ENCODE measurements at places on chromosomes 7 and 10.

GRCh38 chr7:130966246-130967009 is 232.4 kb upstream of the KLF14 start:
- no peak for DNase-seq

- no peak for DNase-seq
These were observed 662 bp downstream of the DNAJC2 start for GRCh38 chr7:103343758-103344452.

GRCh38 chr7:54394834-54395233 is 147.3 kb upstream of the VSTM2A start:
- DNase-seq: no peak

GRCh38 chr10:59464483-59464882 is 102.1 kb upstream of the FAM13C start:
- no peak for DNase-seq

GRCh38 chr7:55120501-55121198 is 101.8 kb downstream of the EGFR start:
- DNase-seq: no peak

- DNase-seq: no peak
These were observed 282.5 kb downstream of the GALNT17 start for GRCh38 chr7:71414490-71414889.

- DNase-seq: no peak
These were observed 11.2 kb upstream of the PRDX3 start for GRCh38 chr10:119189811-119190282.

DNA sequence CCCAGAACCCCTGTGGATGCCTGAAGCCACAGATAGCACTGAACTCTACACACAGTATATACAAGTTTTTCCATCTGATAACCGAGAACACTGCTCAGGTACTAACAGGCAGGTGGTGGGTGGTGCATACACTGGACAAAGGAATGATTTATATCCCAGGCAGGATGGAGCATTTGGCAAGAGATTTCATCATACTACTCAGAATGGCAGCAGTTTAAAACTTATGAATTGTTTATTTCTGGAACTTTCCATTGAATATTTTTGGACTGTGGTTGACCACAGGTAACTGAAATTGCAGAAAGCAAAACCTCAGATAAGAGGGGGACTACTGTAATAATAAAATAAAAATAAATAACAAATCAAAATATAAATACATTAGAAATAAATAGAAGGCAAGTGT is 10.9 kb upstream of the KCNMA1 start:
- DNase-seq: no peak

All from left renal pelvis (tissue), 4 donors.